Large intestine (tissue), 12 donors: ENCODE measurements at places on chromosomes 3 and 15. TPM values are rescaled to one million over a fixed set of nuclear protein-coding genes. Genes with fewer than 3 reads are reported as not detected.

Gene MAN2A2
- polyA plus RNA-seq: 44.0 TPM

Gene XXYLT1
- 14.0 TPM for polyA plus RNA-seq

Gene DUOXA2
- not detected for polyA plus RNA-seq

Gene NOX5
- 0.16 TPM for polyA plus RNA-seq

Gene DLL4
- polyA plus RNA-seq: 12.3 TPM

Gene AHSG
- 1.8 TPM for polyA plus RNA-seq

Gene HEMK1
- polyA plus RNA-seq: 29.9 TPM

Gene FES
- polyA plus RNA-seq: 17.9 TPM

Gene CCR8
- 0.09 TPM for polyA plus RNA-seq

Gene FMN1
- 0.88 TPM for polyA plus RNA-seq

Gene DGKG
- 4.8 TPM for polyA plus RNA-seq

Gene CFAP92
- polyA plus RNA-seq: 0.78 TPM

Gene NME9
- polyA plus RNA-seq: 1.4 TPM

Gene HDAC11
- 16.7 TPM for polyA plus RNA-seq

Gene SLC22A14
- 0.13 TPM for polyA plus RNA-seq

Gene SUSD5
- polyA plus RNA-seq: 1.2 TPM

Gene TGM4
- 0.04 TPM for polyA plus RNA-seq

Gene TM4SF1
- 56.9 TPM for polyA plus RNA-seq

Gene RPS17
- polyA plus RNA-seq: 3,438 TPM

Gene GREM1
- polyA plus RNA-seq: 26.2 TPM

Gene SNRPN
- polyA plus RNA-seq: 82.7 TPM

Gene TTLL13
- polyA plus RNA-seq: 0.33 TPM

Gene FBXO45
- polyA plus RNA-seq: 12.2 TPM

Gene LRTM1
- 0.25 TPM for polyA plus RNA-seq

Gene NUP210
- polyA plus RNA-seq: 26.0 TPM

Gene CGNL1
- 7.8 TPM for polyA plus RNA-seq

Gene ZBED2
- polyA plus RNA-seq: 1.0 TPM

Gene FOXL2NB
- not detected for polyA plus RNA-seq

Gene PPP1R14D
- 14.0 TPM for polyA plus RNA-seq

Gene DNASE1L3
- polyA plus RNA-seq: 56.2 TPM

Gene CISH
- polyA plus RNA-seq: 47.8 TPM

Gene HESX1
- 1.5 TPM for polyA plus RNA-seq

Gene RBP2
- polyA plus RNA-seq: 2,966 TPM

Gene CLDN16
- 0.15 TPM for polyA plus RNA-seq

Gene RLBP1
- polyA plus RNA-seq: 2.8 TPM

Gene BFSP2
- polyA plus RNA-seq: not detected

Gene EIF4A2
- 737 TPM for polyA plus RNA-seq

Gene CDHR4
- polyA plus RNA-seq: 0.10 TPM

Gene FBXO40
- polyA plus RNA-seq: not detected

Gene IGDCC3
- 1.6 TPM for polyA plus RNA-seq

Gene CHCHD6
- 10.8 TPM for polyA plus RNA-seq

Gene C3orf80
- polyA plus RNA-seq: 0.72 TPM

Gene RCCD1
- polyA plus RNA-seq: 22.9 TPM

Gene SLC24A5
- polyA plus RNA-seq: not detected

Gene ABHD5
- 47.5 TPM for polyA plus RNA-seq

Gene RTP1
- polyA plus RNA-seq: 0.12 TPM

Gene COL6A6
- 7.6 TPM for polyA plus RNA-seq

Gene MCTP2
- polyA plus RNA-seq: 18.7 TPM

Gene LRRC58
- 23.0 TPM for polyA plus RNA-seq

Gene CYP1A1
- 0.54 TPM for polyA plus RNA-seq

Gene SEMA3G
- 2.9 TPM for polyA plus RNA-seq

Gene TGM5
- polyA plus RNA-seq: 0.03 TPM

Gene CATSPER2
- polyA plus RNA-seq: 55.3 TPM

Gene LRRN1
- 28.2 TPM for polyA plus RNA-seq

Gene CHAC1
- 1.4 TPM for polyA plus RNA-seq

Gene BTLA
- 1.0 TPM for polyA plus RNA-seq

Gene BCHE
- 59.6 TPM for polyA plus RNA-seq

Gene TBCCD1
- 15.6 TPM for polyA plus RNA-seq

Gene ZIC4
- not detected for polyA plus RNA-seq

Gene SCN11A
- 1.1 TPM for polyA plus RNA-seq
